Stimulated activated CD4-positive, alpha-beta T cell treated with anti-CD3 and anti-CD28 coated beads, TNF-alpha, amount 100 ng/mL, for 48 hours (primary cell): ENCODE measurements at places on chromosomes 1 and 21.

GRCh38 chr1:50183378-50184133 lies 74.8 kb downstream of the ELAVL4 start:
- DNase-seq, result no peak

DNA sequence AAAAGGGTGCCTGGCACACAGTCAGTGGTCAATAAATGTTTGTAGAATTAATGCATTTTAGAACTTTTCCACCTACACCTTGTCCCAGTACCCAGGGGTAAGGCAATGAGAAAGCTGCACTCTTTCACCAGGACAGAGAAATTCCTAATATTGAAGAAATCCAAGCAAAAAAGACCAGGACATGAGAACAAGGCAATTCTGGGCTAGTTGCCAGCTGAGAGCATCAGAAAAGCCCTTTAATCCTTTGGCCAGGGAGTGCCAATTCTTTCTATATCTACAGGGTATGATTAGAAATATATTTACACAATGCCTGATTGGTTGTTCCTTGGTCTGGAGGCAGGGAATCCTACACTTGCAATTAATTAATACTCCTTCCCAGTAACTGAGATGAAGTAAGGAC lies 492.4 kb upstream of the NFIA start:
- DNase-seq, result no peak

GRCh38 chr1:112637254-112638109 lies 17.9 kb downstream of the CAPZA1 start:
- DNase-seq, result no peak

- DNase-seq, result no peak
These were observed 44.4 kb upstream of the DHCR24 start for GRCh38 chr1:54931275-54931840.

GRCh38 chr21:39336457-39337008 lies 12.4 kb downstream of the HMGN1 start:
- no peak for DNase-seq
